ENCODE measurements at places on chromosomes 5 and 9.

DNA sequence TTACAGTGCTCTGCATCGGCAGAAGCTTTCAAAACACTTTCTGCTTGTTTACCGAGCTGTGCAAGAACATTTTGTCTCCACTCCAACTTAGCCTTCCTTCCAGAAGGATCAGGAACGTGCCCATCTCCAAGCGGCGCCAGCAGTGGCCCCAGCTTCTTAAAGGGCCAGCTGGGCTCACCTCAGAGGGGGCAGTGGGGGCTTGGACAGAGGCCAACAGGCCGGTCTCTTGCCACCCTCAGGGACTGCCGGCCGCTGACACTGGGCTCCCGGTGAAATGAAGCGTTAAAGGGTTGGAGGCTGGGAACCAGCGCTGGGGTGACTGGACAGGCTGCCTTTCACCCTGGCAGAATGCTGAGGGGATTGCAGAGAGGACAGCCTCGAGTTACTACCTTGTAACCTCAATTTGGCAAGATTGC lies 67.0 kb upstream of the RNU6ATAC start:
- DNase-seq: no peak
- H3K4me3 ChIP-seq: no peak overlapping the region
- H3K36me3 ChIP-seq: no peaks in the 10 kb centered on the region
- peaks cover 37% of the 10 kb centered on the region for H3K4me1 ChIP-seq

DNA sequence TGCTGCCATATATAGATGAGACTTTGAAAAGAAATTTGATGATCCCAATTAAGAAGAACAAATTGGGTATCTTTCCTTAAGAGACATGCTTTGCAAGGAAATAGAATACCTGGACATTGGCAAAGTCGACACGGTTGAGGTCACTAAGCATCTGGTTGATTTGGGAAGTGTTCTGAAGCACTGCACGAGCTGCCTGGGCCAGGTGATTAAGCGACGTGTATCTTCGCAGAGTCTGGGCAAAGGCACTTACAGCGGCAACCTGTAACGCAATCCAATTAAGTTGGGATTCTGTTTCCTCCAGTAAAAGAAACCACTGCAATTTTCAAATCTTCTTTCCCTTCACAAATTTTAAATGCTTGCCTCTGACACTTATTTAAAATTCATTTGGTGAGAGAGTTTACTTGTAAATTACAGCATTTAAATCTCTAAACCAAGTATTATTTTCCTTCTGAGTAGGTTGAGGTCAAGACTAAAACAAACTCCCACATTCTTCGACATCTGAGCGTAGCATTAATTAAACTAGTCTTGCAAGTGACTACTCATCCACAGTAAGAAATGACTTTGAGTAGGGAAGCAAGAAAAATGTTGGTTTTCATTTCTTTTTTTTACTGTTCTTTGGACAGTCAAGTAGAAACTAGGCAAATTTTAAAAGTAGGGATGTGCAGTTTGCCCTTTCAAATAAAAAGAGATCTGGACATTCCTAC lies 262.8 kb downstream of the RFX3 start:
- H3K4me1 ChIP-seq: no peaks in the 10 kb centered on the region
- H3K4me3 ChIP-seq: no peak overlapping the region

GRCh38 chr9:30198463-30199309 lies 2185.8 kb upstream of the ACO1 start:
- no peak overlapping the region for H3K4me3 ChIP-seq
- H3K27ac ChIP-seq: no peak overlapping the region
- H3K27me3 ChIP-seq: no peaks in the 10 kb centered on the region
- H3K4me1 ChIP-seq: no peaks in the 10 kb centered on the region
- no peak for DNase-seq

DNA sequence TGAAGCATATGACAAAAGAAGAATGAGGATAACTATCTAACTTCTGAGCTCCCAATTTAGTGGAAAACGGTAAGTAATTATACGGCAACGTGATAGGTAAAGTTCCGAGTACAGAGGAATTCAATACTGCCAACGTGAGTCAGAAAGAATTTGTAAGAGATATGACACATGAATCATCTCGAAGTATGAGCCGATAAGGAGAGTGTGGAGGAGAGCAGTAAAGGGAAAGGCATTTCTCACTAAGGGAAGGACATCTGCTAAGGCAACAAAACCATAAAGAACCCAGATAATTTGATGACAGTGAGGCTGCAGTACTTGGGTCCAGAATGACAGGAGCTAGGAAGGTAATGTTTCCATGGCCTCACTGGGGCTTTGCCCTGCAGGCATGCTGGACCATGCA lies 11.0 kb downstream of the MPDZ start:
- H3K4me1 ChIP-seq: no peaks in the 10 kb centered on the region
- no peaks in the 10 kb centered on the region for H3K27me3 ChIP-seq
- no peak overlapping the region for H3K27ac ChIP-seq
- H3K4me3 ChIP-seq: no peak overlapping the region
- H3K36me3 ChIP-seq: no peaks in the 10 kb centered on the region

GRCh38 chr5:169610606-169611005 lies 26.5 kb upstream of the DOCK2 start:
- no peaks in the 10 kb centered on the region for H3K36me3 ChIP-seq
- no peak for DNase-seq
- no peak overlapping the region for H3K27ac ChIP-seq
- H3K27me3 ChIP-seq: no peaks in the 10 kb centered on the region

GRCh38 chr5:150573216-150573615 lies 65.3 kb downstream of the NDST1 start:
- no peaks in the 10 kb centered on the region for H3K4me1 ChIP-seq
- no peaks in the 10 kb centered on the region for H3K36me3 ChIP-seq
- DNase-seq: no peak
- no peak overlapping the region for H3K27ac ChIP-seq
- no peak overlapping the region for H3K4me3 ChIP-seq
- no peaks in the 10 kb centered on the region for H3K27me3 ChIP-seq

- DNase-seq: peak; percentile 47
- H3K4me3 ChIP-seq: no peak overlapping the region
- no peaks in the 10 kb centered on the region for H3K4me1 ChIP-seq
- no peaks in the 10 kb centered on the region for H3K36me3 ChIP-seq
Observed at GRCh38 chr5:135481387-135481786, 29.2 kb upstream of the TIFAB start.

DNA sequence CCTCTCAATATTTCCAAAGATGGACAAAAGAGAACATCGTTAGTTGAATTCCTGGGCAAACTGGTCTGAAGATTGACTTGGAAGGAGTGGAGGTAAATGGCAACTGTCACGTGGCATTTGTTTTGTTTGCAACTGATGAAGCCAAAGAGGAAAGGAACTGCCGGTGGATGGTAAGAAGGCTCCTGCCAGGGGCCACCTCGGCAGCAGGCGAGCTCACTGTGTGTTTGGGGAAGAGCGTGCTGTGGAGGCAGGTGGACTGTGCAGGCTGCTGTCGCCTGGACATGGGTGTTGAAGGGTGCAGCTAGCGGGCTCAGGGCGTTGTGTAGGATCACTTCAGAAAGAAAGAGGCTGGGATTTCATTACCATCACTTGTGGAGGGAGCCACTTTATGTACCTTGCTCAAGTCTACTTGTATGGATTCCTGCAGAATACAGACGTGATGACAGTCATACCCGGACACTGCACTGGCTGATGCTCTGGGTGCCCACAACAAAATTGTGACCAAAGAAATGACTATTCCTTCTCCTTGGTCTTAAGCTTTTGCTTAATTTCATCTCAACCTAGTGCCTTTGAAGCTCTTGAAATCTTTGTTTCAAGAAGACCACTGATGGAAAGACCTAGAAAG lies 72.7 kb downstream of the MAP1B start:
- H3K36me3 ChIP-seq: peaks cover 18% of the 10 kb centered on the region
- peaks cover 68% of the 10 kb centered on the region for H3K4me1 ChIP-seq
- H3K4me3 ChIP-seq: peak overlapping the region; percentile 44
- H3K27ac ChIP-seq: peak overlapping the region; percentile 80
- H3K27me3 ChIP-seq: no peaks in the 10 kb centered on the region

DNA sequence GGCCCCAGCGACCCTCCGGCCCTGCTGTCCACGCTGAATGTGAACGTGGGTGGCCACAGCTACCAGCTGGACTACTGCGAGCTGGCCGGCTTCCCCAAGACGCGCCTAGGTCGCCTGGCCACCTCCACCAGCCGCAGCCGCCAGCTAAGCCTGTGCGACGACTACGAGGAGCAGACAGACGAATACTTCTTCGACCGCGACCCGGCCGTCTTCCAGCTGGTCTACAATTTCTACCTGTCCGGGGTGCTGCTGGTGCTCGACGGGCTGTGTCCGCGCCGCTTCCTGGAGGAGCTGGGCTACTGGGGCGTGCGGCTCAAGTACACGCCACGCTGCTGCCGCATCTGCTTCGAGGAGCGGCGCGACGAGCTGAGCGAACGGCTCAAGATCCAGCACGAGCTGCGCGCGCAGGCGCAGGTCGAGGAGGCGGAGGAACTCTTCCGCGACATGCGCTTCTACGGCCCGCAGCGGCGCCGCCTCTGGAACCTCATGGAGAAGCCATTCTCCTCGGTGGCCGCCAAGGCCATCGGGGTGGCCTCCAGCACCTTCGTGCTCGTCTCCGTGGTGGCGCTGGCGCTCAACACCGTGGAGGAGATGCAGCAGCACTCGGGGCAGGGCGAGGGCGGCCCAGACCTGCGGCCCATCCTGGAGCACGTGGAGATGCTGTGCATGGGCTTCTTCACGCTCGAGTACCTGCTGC lies 839 bp downstream of the KCNV2 start:
- no peaks in the 10 kb centered on the region for H3K27me3 ChIP-seq
- no peak overlapping the region for H3K4me3 ChIP-seq
- H3K27ac ChIP-seq: no peak overlapping the region
- no peak for DNase-seq
- H3K36me3 ChIP-seq: peaks cover 3% of the 10 kb centered on the region

DNA sequence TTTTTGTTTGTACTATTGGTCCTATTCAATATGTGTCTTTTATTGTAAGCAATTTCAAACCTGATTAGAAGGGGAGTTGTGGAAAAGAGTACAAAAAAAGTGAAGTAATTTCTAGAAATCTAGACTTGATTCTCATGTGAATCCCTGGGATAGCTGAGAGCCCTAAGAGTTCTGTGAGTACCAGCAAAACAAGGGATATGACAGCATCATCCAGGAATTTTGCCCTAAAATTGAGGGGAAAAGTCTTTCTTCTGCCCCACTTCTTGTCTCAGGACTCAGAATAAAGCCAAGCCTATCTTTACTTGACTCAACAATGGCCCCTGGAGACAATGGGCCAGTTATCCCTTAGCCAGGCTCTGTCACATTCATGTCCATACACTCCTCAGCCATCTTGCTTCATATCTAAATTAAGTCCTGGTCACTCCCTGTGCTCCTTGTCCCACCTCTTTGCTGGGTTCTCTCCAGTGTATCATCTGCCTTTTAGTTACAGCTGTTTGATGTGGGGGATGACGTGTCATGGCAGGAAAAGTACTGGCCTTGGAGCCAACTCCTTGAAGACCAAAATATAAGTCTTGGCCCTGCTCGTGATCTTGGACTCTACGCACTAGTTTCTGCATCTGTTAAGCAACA lies 81.2 kb downstream of the ADAMTS12 start:
- no peaks in the 10 kb centered on the region for H3K4me1 ChIP-seq
- no peak overlapping the region for H3K27ac ChIP-seq
- H3K27me3 ChIP-seq: no peaks in the 10 kb centered on the region
- no peaks in the 10 kb centered on the region for H3K36me3 ChIP-seq

- H3K36me3 ChIP-seq: no peaks in the 10 kb centered on the region
- H3K4me3 ChIP-seq: no peak overlapping the region
- H3K4me1 ChIP-seq: peaks cover 4% of the 10 kb centered on the region
- no peak overlapping the region for H3K27ac ChIP-seq
- H3K27me3 ChIP-seq: no peaks in the 10 kb centered on the region
Observed at GRCh38 chr9:6439051-6439703, 26.2 kb downstream of the UHRF2 start.

DNA sequence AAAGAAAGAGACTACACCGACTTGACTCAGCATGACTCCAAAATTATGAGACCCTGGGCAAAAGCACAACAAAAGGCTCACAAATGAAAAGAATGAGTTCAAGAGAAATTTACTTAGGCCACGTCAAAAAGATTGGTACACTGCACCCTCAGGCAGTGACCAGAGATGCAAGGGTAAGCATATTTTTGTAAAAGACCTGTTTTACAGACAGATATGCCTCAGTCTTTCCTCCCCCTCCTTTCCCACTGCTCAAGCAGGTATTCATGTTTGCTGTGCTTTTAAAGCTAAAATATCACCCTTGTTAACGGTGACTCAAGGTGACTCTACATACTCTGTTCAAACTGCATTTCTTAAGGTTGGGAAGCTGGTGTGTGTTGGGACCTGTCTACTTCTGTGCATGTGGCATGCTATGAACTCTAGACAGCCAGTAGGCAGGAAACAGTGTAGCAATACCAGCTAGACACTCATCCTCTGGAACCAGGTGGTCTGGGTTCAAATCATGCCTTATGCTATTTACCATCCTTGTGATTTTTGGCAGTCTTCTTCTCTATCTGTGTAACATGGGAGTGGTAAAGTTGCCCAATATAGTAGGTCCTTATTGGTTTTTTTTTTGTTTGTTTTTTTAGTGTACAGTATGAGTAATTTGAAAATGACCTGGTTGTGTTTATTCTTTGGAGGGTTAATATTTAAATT lies 98.7 kb downstream of the TLE4 start:
- H3K27ac ChIP-seq: no peak overlapping the region
- no peaks in the 10 kb centered on the region for H3K27me3 ChIP-seq
- DNase-seq: no peak
- peaks cover 57% of the 10 kb centered on the region for H3K4me1 ChIP-seq
- no peaks in the 10 kb centered on the region for H3K36me3 ChIP-seq
- no peak overlapping the region for H3K4me3 ChIP-seq

DNA sequence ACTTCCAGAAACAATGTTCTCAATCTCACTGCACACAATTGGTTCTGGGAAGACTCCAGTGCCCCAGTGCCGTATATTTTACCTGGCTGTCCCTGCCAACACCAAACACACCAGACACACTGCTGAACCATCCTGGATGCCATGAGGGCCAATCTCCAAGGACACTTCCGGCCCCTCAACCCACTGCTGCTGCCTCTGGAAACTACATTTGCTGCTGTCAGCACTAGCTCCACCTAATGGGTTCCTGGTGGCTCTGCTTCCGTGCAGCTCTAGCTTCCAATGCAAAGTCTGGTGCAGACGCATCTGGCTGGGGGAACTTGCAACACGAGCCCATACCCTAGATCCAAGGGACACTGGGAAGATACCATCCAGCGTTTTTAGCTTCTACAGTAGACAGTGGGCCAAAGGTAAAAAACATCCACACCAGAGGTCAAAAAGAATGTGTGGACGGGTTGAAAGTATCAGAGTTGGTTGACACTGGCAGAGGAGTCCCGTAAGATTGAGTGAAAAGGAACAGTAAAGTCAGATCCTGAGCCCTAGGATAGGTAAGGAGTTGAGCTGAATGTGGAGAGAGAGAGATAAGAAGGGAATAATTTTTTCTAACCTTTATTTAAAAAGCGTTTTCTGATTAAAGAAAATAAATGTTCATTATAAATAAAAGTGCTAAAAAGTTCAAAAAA lies 99.7 kb upstream of the KIF2A start:
- peaks cover 8% of the 10 kb centered on the region for H3K27me3 ChIP-seq
- H3K4me3 ChIP-seq: no peak overlapping the region
- H3K36me3 ChIP-seq: no peaks in the 10 kb centered on the region
- no peak overlapping the region for H3K27ac ChIP-seq
- H3K4me1 ChIP-seq: no peaks in the 10 kb centered on the region

GRCh38 chr9:4011054-4011453 lies 288.8 kb downstream of the GLIS3 start:
- no peak for DNase-seq
- H3K27ac ChIP-seq: no peak overlapping the region
- no peaks in the 10 kb centered on the region for H3K4me1 ChIP-seq
- H3K36me3 ChIP-seq: no peaks in the 10 kb centered on the region

GRCh38 chr5:73687357-73687756 lies 61.4 kb downstream of the ARHGEF28 start:
- DNase-seq: no peak
- no peaks in the 10 kb centered on the region for H3K27me3 ChIP-seq
- H3K4me1 ChIP-seq: no peaks in the 10 kb centered on the region
- H3K4me3 ChIP-seq: no peak overlapping the region
- H3K36me3 ChIP-seq: no peaks in the 10 kb centered on the region
